ENCODE measurements at places on chromosomes 2 and 18.

GRCh38 chr2:57181315-57182038 lies 865.1 kb upstream of the VRK2 start:
- DNase-seq, result no peak

DNA sequence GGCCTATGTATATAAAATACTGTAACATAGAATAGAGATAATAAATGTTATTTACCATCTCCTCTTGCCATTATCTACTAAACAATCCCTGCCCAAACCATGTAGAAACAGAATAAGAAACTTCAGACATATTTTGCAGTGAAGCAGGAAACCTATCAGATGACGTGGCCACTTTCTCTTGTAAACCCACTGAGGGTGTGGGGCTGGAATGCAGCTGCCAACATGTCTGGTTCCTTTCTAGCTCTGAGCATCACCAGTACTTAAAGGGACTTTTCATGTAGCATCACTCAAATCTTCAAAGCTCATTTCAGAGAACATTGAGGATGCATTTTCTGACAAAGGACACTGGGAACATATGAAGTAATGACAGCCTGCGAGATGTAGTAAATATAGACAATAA lies 251.8 kb downstream of the LPIN1 start:
- no peak for DNase-seq

DNA sequence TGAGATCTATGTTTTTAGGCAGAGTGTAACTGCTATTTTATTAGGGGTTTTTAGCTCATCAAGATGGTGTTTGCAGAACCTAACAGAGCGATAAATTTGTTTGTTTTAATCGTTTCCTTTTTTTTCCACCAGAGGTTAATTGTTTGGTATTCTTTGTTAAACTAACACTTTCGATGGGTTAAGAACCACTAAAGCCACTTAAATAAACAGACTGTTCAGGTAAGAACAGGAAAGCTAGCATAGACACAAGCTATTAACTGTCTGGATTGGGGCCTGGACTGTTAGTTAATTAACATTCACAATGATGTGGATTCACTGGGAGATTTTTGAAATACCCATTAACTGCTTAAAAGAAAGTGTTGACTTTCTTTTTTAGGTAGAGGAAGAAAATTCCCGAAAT lies 209.0 kb upstream of the COPS8 start:
- DNase-seq, result no peak

DNA sequence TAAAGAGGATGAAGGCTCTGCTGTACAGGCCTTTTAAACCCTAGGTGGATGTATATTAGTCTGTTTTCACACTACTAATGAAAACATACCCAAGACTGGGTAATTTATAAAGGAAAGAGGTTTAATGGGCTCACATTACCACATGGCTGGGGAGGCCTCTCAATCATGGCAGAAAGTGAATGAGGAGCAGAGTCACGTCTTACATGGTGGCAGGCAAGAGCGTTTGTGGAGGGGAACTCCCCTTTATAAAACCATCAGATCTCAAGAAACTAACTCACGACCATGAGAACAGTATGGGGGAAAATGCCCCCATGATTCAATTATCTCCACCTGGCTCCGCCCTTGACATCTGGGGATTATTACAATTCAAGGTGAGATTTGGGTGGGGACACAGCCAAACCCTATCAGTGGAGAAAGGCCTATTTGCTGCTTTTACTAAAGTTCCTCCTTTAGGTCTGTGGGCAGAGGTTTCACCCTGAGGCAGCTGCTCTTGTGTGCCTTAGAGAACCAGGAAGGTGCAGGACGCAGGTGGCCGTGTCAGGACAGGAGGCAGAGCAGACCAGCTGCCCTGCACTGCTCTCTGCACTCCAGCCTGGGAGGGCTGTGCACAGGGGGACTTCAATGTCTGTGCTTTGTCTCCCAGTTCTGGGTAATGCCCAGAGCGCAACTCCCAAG lies 178.8 kb upstream of the HDAC4 start:
- no peak for DNase-seq

GRCh38 chr2:231568785-231569435 lies 23.8 kb upstream of the TEX44 start:
- DNase-seq, result no peak

GRCh38 chr18:33161131-33161530 lies 279.4 kb downstream of the CCDC178 start:
- no peak for DNase-seq
